ENCODE measurements at places on chromosomes 5 and 9.
A peak's percentile ranks its signal among the peaks of the same experiment; 100 is the strongest.

DNA sequence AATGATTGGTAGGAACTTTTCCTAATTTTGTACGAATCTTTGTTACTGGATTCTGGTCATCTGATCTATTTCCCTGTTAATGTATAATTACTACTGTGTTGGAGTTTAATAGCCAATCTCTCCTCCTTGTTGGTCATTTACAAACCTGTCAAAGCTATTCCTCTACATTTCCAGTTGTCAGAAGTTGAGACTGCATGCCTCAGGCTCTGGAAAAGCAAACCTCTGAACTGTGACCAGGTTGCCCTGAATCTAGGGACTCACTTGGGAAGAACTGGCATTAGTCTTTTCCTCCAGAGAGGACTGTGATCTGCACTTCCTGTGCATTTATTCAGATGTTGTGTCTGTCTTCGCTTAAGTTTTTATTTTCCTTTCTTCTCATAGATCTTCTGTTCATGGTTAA, 16.1 kb downstream of the PDLIM4 start:
- DNase-seq, result no peak

DNA sequence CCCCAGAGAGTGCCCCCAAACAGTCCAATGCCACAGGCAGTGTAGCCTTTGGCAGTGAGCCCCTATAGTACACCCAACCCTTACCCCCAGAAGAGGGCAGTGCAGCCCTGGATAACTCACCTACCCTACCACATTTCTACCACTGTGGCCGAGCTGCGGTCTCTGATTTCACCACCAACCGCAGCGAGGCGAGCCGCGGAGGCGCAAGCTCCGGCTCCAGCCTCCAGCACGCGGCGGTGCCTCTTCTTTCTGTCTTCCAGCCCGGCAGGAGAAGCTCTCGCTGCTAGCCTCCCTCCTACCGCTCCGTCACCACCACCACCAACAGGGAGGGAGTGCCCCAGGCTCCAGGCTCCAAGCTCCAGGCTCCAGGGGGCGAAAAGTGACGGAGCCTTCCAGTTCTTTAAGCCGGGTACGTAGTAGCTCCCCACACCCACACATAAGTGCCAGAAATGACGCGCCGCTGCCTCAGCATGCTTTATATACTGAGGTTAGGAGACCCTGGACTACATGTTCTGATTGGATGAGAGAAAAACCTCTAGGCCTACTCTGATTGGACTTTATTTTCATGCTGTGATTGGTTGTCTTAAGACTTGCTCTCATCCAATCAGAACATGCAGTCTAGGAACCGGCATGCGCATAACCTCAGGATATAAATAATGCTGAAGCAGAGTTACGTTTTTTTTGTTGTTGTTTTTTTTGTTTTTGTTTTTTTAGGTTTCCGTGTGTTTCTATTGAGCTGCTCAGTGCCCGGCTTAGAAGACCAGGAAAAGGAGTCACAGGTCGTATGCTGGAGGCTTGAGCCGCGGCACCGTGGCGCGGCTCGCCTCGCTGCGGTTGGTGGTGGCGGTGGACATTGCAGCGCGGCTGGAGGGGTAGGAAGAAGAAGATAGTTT, at the start of gene PCAT7:
Gene PCAT7, plus strand, starts transcription at position 645 of the 893 bp plus-strand sequence.
- DNase-seq, result no peak

DNA sequence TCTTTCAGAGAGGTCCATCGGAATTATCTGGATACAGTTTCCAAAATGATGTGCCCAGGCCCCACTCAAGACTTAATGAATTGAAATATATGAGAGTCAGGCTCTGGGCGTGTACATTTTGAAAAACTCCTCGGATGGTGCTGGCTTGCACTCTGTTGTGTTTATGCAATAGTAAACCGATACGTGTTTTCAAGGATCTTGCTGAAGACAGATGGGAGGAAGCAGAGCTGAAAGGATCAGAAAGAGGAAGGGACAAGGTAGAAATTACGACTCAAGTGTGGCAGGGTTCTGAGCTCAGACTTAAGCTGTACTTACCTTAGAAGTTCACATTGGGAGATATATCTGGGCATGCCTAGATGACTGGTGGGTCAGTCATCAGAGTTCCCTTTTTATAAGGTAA, 13.7 kb upstream of the STOM start:
- no peak for DNase-seq

GRCh38 chr9:90053027-90053426, 448.2 kb downstream of the GADD45G start:
- no peak for DNase-seq

- DNase-seq, result no peak
These were observed 9.7 kb upstream of the CHD1 start for GRCh38 chr5:98938464-98938863.

DNA sequence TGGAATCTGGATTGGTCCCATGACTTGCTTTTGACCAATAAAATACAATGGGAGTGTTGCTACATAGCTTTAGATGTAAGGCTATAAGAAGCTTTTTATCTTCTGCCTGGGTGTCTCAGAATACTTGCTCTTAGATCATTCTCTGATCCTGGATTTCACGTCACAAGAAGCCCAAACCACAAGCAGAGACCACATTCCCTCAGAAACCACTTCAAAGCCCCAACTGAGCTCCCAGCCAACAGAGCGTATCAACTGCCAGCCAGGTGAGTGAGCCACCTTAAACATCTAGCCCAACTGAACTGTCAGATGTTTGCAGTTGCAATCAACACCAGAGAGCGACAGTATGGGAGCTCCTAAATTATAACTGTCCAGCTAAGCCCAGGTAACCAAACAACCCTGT, 687.1 kb downstream of the TLE1 start:
- no peak for DNase-seq

GRCh38 chr9:93483497-93483896, 30.1 kb upstream of the FAM120AOS start:
- DNase-seq, result no peak

- DNase-seq, result no peak
These were observed 4.5 kb downstream of the MACIR start for GRCh38 chr5:103263054-103263453.

- no peak for DNase-seq
These were observed 183.5 kb downstream of the CAVIN4 start for GRCh38 chr9:100761276-100761802.

DNA sequence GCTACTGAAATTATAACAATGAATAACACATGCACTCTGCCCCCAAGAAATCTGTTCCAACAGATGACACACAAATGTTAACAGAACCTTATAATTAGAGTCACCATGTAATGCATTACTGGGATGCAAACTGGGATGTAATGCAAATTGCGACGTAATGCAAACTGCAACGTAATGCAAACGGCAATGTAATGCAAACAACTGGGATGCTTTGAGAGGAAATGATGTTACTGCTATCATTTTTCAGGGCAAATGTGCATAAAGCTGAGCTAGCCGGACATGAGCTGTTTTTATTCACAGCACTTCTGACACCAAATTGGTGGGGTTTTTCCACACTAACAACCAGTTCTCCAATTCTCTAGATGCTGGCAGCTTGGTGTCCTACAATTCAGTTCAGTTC, 117.2 kb downstream of the ADAMTS16 start:
- no peak for DNase-seq

GRCh38 chr5:123285122-123286023, 137.8 kb downstream of the CEP120 start:
- DNase-seq, result no peak

DNA sequence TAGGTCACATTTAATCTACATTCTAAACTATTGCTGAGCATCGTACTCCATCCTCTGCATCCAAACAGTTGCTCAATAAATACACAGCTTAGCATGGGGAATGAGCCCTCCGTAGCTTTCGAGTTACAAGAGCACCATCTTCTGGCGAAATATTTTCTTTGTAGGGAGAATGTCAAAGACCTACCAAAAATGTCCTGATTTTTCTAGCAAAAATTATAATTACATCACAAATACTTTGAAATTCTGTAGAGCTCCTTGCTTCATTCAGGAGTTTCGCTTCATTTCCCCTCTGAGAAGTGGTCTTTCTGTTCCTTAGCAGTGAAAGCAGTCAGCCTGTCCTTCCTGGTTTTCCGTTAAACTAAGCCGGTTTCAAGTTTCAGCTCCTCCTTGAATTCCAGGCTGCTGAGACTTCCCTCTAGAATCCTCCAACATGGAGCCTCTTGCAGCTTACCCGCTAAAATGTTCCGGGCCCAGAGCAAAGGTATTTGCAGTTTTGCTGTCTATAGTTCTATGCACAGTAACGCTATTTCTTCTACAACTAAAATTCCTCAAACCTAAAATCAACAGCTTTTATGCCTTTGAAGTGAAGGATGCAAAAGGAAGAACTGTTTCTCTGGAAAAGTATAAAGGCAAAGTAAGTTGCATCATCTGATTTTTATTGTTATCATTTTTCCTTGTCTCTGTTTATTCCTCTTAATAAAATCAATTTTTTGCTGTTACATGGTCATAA, at the start of gene GPX8:
Gene GPX8, plus strand, starts transcription at position 409 of the 730 bp plus-strand sequence. Its CDS starts 22 bp downstream, at position 431.
- DNase-seq, result no peak

DNA sequence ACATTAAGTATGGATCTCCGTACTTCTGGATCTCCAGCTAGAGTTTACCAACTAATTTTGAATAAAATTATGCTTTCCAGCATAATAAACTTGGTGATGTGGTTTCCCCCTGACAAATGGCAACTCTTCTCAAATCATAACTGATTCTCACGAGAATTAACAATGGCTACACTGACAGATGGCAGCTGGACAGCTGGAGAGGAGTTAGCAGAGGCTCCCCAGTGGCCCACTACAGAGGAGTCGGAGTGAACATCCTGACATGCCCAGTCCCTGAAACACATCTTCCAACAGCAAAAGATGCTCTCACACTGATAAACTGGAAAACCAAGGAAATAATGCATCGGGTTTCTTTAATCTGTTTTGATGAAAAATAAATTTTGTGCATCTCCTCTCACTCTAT, 239.6 kb downstream of the MAN2A1 start:
- no peak for DNase-seq

- DNase-seq, result peak; percentile 47
These were observed 22.8 kb downstream of the SMIM3 start for GRCh38 chr5:150801117-150801927.

DNA sequence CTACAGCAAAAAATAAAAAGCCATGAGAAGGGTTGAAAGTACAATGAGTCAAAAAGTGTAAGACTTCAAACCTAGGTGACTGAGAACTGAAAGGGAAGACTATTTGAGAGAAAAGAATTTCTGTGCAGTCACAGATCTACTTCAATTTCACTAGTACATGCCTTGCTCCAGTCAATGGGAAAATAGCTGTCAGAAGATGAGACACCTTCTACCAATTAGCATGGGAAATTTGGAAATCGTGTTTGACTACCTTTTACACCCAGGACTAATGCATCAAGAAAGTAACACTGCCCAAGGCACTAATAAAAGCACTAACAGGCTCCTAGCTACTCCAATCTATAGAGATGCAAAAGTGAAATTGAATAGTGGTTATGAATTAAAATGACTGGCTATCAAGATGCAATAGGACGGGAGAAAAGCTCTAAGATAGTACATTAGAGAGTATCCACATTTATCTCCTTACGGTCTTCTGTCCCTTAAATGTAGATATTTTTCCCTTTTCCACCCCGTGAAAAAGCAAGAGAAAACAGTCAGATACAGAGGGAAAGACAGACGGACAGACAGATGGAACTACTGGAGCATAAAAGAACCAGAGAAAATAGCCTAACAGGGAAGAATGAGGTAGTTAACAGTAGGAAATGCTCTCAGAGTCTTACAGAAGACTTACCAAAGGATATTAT, 15.2 kb downstream of the ERP44 start:
- DNase-seq, result no peak

GRCh38 chr5:34062419-34062818, 19.4 kb upstream of the C1QTNF3 start:
- no peak for DNase-seq

DNA sequence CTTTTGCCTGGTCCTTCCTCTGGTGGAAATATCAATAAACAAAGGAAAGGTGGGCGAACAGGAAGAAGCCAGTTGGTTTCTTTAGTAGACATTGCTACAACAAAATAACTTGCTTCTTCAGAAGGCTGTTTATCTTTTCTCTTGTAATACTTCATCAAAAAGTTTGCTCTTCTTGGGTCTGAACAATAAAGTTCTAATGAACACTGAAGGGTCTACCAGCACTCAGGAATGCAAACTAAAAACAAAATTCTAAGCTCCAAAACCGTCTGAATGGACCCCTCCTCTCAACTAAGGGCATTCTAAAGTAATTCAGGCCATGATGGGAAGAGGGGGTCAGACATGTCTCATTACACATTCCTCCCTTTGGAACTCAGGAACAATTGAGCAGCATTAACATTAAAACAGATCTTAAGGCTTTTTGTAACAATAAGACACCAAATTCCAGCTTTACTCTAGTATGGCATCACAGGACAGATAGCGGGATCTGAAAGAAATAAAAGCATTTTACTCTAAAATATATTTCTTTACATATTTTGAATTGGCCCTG, 2.3 kb downstream of the TBCA start:
- DNase-seq, result no peak

DNA sequence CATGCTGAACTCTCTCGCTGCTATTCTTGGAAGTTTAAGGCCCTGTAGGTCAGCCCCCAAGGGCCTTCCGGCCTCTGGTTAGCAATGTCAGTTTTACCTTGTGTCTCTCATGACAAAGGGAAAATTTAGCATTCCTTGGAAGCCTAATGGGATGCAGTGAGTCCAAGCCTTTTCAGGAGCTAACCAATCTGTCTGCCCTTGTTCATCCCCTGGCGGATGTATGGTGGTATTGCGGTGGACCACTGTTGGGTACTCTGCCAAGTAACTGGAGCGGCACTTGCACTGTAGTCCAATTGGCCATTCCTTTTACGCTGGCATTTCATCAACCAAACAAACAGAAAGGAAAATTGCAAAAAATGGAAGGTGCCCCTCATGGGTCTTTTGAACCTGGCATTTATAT, 318.4 kb upstream of the NMUR2 start:
- DNase-seq, result no peak

DNA sequence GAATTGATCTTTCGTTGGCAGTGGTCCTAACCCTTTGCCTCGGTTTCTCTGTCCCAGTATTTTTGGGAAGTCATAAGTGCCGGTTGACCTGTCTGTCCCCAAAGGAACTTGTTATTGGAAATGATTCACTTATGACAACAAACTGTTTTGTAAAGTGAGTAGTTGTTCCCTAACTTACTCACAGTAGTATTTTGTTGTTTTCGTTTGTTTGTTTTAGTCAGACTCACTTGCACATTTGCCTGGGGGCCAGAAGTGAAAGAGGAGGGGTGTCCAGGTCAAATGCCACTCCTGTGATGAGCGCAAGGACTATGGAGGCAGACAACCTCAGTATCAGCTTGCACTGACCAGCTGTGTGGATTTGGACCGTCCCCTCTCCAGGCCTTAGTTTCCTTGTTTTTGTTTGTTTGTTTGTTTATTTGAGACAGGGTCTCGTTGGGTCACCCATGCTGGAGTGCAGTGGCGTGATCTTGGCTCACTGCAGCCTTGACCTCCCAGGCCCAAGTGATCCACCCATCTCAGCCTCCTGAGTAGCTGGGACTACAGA, 47.3 kb downstream of the ANKRD55 start:
- DNase-seq, result no peak

- DNase-seq, result no peak
These were observed 5.7 kb downstream of the EDIL3 start for GRCh38 chr5:84378961-84379360.

DNA sequence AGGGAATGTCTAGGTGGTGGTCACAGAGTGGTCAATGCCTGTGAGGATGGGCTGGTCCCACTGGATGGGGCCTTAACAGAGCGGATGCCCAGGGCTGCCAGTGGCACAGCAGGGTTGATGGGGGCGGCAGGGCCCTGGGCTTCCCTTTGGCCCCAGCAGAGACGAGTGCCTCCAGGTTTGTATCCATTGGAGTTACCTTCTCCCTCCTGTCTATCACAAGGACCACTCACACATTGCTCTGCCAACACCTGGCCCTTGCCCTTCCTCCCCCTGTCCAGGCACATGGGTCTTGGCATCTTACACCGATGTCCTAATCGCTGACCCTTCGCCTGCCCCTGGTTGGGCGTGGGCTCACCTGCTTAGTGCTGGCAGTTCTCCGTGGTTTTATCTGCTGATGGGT, 26.2 kb upstream of the IRX4 start:
- DNase-seq, result no peak
